Bronchial epithelial cell (primary cell): ENCODE measurements at places on chromosomes 12 and 14.

GRCh38 chr14:43249116-43249515, 1258.0 kb downstream of the FSCB start:
- no peak for DNase-seq

- DNase-seq, result no peak
These were observed 52.6 kb upstream of the PPFIA2 start for GRCh38 chr12:81811778-81812125.

GRCh38 chr14:68959035-68959434, 20.1 kb downstream of the ACTN1 start:
- DNase-seq, result no peak

- no peak for DNase-seq
These were observed 239.0 kb downstream of the FBXL14 start for GRCh38 chr12:1355396-1355795.

DNA sequence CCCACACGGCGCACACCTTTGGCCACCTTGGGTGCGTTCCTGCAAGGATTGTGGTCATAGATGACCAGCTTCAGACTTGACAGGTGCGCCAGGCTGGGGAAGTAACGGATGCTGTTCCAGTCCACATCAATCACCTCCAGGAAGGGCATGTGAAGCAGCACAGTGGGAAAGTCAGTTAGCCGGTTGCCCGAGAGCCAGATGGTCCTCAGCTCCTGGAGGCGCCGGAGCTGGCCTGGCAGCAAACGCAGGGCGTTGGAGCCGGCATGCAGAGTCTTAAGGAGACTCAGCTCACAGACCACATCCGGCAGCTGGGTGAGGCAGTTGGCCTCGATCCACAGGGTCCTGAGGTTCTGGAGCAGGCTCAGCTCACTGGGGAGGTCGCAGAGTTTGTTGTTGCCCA, 581 bp downstream of the LRRC10 start:
- DNase-seq, result no peak

GRCh38 chr12:43097471-43097870, 454.5 kb downstream of the ADAMTS20 start:
- no peak for DNase-seq

- no peak for DNase-seq
These were observed 1.6 kb downstream of the BEGAIN start for GRCh38 chr14:100585448-100586152.

- DNase-seq, result peak; percentile 13
These were observed 209.9 kb downstream of the ITPR2 start for GRCh38 chr12:26623136-26623535.

- DNase-seq, result no peak
These were observed 28.4 kb downstream of the DGLUCY start for GRCh38 chr14:91142214-91142668.

GRCh38 chr14:72723858-72724530, 169.9 kb downstream of the DPF3 start:
- no peak for DNase-seq

DNA sequence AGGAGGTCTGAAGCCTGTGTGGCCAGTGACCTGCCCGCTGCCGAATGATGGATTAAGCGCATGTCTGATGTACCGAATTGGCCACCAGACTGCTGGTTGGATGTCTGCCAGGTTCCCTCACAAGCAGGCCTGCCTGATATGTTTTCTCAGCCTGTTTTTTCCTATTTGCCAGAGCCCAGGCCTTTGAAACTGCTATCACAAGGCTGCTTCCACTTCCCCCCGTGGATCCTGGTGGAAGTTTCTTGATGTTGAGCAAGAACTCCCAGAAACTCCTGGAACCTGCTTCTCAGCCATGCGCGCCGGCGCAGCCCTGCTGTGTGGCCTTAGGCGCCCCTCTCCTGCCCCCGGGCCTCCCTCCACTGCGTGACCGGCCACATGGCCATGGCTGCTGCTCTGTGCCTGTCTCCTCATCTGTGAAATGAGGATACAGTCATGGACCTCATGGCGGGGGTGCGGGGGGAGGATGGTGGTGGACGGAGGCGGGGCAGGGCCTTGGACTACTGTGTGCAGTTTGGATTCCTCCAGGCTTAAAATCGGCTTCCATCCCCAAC, 56.6 kb downstream of the CALM1 start:
- DNase-seq, result no peak

- DNase-seq, result no peak
These were observed 284.9 kb downstream of the TMTC2 start for GRCh38 chr12:82971584-82971983.

GRCh38 chr12:23927907-23928306, 21.6 kb downstream of the SOX5 start:
- no peak for DNase-seq

DNA sequence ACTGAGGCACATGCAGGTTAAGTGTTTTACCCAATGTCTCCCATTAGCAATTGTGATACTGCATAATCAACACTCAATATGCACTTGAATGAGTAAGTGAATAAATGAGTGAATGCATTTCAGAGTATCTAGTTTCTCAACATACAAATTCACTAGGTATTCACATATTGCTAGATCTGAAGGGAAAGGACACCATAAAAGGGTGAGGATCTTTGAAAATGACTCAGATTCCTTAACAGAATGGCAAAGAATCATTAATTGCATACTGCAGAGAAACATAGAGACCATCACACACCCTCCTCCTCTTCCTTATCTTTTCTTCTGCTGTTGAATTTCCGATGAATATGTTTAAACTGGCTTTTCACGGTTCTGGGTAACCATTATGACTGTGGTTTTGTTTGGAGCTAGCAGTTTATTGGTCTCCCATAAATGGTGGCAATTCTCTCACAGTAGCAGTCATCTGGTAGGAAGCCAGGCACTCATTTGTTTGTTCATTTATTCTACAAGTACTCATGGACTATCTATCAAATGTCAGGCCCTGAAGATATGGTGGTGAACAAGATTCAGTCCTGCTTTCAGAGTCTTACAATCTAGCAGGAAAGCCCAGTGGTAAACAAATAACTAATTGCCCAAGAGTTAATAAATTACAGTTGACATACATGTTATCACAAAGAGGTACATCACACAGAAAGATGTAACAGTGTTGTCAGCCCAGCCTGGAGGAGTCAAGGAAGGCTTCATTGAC, 70.2 kb downstream of the LLPH start:
- no peak for DNase-seq

GRCh38 chr12:52004042-52004648, 2.6 kb upstream of the TAMALIN start:
- DNase-seq, result peak; percentile 44
